ENCODE measurements at places on chromosomes 4 and X.

DNA sequence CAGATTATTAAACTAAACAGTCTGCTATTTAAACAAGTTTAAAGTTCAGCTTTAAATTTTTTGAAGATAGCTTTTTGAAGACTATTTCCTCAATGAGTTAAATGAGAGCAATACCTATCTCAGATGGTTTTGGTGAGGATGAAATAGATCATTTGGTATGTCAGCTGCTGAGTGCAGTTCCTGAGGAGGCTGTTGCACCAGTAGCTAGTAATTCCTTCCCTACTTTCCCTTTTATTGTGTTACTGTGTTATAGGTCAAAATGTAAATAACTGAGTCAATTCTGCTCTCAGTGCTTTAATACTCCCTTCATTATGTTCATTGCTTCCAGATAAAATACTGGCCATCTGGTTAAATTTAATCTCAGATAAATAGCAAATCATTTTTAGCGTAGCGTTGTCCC is 48.6 kb downstream of the BMPR1B start:
- DNase-seq: no peak

GRCh38 chr4:182847576-182848450 is 69.4 kb downstream of the DCTD start:
- DNase-seq: no peak

DNA sequence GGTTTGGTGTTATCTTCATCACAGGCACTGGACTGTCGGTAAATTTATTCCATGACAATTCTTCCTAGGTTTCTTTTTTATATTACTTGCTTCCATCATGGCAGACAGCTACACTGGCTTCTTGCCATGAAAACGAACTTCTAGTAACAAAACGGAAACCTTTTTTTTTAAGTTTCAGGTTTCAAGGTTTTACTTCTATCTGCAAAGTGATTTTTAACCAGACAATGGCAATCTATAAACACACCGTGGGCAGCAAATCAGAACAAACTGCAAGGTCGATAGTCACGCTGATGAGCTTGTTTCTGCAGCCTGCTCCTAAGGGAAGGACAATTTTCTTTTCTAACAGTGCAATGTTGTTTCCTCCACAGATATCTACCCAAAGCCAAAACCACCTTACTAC is 29.9 kb downstream of the XG start:
- no peak for DNase-seq

GRCh38 chrX:137479386-137479785 is 86.5 kb upstream of the ZIC3 start:
- no peak for DNase-seq

DNA sequence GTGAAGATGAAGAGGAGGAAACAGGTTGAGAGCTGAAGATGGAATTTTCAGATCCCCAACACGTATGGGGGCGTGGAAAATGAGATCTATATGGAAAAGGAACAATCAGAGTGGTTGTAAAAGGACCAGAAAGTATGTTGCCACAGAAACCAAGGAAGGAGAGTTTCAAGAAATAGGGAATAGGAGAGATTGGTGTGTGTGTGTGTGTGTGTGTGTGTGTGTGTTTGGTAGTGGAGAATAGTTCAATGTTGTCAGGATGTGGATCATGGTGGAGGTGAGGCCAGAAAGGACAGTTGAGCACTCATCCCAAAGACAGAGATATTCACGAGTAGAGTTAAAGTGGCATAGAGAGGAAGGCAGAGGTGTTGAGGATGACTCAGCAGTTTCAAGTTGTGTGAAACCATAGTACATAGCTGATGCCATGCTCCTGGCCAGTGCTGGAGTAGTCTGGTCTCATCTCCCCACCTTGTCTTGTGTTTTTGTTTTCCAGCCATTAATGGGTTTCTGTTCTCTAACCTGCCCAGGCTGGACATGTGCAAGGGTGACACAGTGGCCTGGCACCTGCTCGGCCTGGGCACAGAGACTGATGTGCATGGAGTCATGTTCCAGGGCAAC is 36.1 kb downstream of the HEPH start:
- no peak for DNase-seq

DNA sequence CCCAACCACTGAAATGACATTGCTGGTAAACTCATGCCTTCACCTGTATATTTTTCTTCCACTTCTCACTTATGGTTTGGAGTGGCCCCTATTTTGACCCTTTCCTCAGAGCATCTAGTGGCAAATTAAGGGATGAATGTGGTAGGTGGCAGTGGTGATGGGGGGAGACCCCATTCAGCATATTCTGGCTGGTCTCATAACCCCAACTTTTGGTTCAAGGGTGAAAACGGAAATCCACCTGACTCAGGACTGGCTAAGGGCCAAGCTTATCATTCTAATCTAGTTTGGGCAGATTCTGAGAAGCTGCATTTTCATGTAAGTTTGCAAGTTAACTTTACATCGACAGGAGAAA is 47.0 kb upstream of the NSUN7 start:
- no peak for DNase-seq

- peak; percentile 19 for DNase-seq
These were observed 796.5 kb upstream of the SLIT2 start for GRCh38 chr4:19455196-19455595.

- no peak for DNase-seq
These were observed 41.3 kb upstream of the GPC3 start for GRCh38 chrX:134026565-134027311.

DNA sequence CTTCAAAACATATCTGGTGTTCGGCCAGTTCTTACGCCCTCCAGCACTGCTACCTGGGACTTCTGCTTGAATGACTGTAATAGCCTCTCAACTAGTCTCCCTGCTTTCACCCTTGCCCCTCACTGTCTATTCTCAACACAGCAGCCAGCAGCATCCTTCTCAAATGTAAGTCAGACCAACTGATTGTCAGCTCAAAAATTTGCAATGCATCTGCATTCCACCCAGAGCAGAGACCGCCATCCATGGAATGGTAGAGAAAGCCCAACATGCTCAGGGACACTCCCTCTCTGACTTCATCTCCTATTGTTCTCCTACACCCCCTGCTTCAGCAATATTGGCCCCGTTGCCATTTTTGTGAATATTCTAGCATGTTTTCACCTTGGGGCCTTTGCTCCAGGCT is 5.9 kb downstream of the TLR7 start:
- DNase-seq: no peak

DNA sequence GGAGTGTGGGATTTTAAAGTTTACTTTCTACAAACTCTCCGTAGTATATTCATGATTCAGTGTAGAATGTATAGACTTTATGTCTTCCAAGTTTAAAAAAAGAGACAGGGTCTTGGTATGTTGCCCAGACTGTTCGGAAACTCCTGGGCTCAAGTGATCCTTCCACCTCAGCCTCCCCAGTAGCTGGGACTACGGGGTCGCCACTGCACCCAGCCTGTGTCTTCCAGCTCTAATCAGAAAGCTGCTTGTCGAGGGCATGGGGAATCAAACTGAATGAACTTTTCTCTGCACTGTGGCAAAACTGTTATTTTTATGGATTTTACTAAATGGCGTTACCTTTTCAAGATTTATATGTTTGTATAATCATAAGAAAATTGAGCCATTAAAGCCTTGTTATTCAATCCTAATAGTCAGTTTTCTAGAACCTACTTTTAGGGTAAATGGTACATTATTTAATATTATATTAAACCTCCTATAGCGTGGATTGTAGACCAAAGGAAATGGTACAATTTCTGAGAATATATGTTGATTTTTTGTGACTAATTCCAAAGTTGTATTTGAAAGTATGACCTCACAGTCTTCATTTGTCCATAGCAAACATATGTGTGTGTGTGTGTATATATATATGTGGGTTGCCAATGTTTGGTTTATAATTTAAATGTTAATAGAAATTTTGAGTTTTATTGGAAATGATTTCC is 1.1 kb downstream of the BLOC1S4 start:
- no peak for DNase-seq

DNA sequence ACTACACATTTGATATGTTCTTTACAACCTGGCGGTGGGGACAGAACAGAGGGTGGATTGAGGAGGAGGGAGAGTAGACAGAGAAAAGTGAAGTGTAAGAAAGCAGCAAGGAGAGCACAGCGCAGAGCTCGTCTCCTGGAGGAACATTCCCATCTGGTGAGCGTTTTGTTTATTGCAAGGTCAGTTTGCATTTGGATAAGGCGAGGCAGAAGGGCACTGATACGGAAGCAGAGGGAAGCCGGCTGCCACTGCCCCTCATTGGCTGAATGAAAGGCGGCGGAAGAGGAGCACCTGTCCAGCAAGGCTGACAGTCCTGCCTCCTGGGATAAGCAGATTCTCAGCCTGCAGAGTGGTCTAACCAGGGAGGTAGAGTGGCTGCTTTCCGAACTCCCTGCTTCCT is 83.2 kb downstream of the GPR143 start:
- DNase-seq: no peak

- no peak for DNase-seq
These were observed 15.8 kb upstream of the VEGFD start for GRCh38 chrX:15399962-15400391.

DNA sequence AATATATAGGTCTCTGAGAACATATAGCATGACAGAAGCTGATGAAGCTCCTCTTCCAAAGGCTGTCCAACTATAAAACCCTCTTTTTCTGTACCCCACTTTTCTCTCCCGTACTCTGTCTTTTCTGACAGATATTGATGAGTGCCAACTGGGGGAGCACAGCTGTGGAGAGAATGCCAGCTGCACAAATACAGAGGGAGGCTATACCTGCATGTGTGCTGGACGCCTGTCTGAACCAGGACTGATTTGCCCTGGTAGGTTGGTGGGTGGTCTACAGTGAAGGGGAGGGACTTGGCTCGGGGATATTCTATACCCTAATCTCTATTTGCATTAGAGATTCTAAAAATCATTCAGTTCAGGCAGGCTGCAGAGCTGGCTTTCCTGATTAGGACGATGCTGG is 80.4 kb downstream of the EGF start:
- DNase-seq: no peak

DNA sequence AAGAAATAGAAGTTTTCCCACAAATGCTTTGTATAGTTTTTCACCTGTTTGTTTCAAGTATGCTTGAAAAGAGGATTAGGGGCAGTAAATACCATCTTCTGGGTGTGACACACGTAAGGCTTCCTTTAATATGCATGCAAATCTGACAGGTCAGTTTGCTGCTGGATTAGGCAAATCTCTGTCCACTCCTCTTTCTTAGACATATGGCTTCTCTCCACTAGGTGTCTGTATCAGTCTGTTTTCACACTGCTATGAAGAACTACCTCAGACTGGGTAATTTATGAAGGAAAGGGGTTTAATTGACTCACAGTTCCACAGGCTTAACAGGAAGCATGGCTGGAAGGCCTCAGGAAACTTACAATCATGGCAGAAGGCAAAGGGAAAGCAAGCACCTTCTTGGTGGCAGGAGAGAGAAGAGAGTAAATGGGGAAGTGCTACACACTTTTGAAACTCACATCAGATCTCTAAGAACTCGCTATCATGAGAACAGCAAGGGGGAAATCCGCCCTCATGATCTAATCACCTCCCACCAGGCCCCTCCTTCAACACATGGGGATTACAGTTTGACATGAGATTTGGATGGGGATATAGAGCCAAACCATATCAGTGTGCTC is 66.9 kb downstream of the TAB3 start:
- DNase-seq: peak; percentile 57

- DNase-seq: no peak
These were observed 11.5 kb downstream of the RASGEF1B start for GRCh38 chr4:81460191-81460701.

DNA sequence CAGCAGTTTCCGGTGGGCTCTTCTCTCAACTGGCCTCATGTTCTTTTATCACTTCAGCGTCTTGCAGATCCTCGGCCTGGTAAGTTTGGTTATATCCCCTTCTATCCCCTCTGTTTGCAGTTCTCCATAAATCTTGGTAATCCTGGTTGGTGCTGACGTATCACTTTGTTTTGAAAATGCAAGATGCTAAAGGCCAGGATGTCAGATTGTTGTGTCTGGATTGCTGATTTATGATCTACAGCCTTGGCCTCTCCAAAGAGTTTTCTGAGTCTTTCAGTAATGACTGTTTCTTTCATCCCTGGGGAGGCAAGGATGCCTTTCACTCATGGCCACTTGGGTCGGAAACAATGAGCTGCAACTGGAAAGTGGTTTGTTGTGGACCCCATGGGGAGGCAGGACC is 146.4 kb downstream of the AMMECR1 start:
- DNase-seq: no peak

DNA sequence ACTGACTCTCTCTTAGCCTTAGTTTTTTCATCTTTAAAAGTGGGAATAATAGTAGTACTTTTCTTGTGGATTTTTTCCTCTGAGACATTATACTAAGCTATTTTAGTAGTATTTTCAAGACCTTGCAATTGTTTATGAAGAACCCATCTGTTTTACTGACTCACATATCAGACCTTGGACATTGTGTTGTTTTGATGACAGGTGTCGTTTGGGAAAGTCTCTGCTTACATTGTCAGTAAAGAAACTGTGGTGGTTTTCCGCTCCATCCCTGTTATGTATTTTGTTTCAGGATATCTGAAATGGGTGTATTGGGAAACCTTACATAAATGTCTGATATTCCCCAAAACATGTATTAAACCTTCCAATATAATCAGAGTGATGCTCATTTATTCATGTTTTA is 92.2 kb downstream of the STIM2 start:
- DNase-seq: no peak

DNA sequence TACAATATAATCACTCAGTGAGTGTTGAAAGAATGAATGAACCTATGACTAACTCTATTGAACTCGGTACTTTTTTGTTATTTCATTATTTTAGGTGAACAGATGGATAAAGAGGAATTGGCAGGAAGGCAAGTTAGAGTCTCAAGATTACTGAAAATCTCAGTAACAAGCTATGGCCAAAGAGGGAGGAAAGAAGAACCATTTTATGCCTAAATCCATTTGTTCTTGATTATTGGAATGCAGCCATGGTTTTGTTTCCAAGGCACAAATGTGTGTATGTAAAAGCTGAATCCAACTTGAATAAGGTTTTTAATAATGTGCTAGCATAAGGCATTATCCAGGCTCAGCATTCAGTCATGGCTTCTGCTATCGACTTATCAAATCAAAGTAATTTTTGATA is 196.4 kb downstream of the DTHD1 start:
- DNase-seq: no peak

DNA sequence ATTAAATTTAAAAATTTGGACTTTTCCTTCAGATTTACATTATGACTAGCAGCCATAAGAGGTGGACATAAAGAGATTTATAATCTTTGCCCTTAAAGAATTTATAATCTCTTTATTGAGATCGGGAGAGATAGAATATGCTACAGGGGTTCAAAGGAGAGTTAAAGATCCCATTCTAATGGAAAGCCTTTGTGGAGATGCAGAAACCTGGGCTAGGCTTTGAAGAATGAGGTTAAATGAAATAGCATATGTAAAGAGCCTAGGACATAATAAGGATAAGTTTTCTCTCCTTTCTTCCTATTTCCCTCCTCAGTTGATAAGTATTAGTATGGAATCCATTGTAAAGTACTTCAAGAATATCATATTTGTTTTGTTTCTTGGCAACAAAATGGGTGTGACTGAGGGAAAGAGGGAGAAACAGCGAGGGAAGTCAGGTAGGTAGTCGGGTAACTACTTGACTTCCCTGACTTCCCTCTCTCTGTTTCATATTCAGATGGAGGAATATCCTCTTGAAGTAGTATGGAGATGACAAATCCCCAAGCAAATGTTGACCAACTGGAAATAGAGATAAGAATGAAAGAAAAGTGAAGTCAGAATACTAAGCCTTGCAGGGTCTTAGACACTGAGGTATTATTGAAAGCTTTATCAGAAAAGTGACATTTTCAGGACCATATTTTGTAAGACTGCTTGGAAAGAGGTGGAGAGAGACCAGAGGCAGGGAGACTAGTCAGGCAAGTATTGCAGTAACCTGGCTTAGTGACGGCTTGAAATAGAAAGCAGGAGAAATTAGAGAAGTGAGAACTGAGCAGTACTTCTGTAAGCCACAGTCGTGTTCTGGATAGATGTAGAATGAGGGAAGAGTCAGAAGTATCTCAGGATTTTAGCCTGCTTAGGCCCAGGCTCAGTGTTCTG is 82.9 kb downstream of the PDLIM5 start:
- no peak for DNase-seq

GRCh38 chr4:162565730-162566129 is 401.9 kb upstream of the FSTL5 start:
- DNase-seq: no peak
